ENCODE measurements at places on chromosomes 2 and 18.

- DNase-seq = no peak
Observed at GRCh38 chr2:222289278-222290160, 9.3 kb downstream of the PAX3 start.

GRCh38 chr18:55433648-55434047 is 154.3 kb downstream of the TCF4 start:
- no peak for DNase-seq

DNA sequence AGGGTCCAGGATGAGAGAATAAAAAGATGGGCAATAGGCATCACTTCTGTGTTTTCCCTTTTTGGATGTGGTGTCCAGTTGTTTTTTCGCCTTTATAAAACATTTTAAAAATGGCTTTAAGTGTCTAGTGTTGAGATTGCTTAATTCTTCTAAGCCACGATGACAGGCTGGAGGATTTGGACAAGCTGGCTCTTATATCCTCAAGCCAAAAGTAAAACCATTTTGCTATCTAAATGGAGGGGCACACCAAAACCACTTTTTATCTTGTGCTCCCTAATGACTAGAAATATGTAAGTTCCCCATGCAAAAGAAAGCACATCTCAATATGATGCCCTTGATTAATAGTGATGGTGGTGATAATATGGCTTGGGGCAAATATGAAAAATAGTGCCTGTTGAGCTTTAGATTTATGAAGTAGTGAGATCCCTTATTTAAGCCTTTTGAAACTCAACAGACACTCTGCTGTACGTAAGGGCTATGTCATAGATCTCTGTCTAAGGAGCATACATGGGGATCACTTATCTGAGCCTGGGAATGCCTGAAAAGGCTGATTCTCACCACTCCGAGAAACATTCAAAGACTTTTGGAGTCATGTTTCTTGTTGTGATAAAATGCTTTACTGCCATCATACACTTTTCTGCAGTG is 185.5 kb downstream of the KCNS3 start:
- DNase-seq = no peak

GRCh38 chr2:105907184-105907583 is 162.5 kb downstream of the NCK2 start:
- no peak for DNase-seq

DNA sequence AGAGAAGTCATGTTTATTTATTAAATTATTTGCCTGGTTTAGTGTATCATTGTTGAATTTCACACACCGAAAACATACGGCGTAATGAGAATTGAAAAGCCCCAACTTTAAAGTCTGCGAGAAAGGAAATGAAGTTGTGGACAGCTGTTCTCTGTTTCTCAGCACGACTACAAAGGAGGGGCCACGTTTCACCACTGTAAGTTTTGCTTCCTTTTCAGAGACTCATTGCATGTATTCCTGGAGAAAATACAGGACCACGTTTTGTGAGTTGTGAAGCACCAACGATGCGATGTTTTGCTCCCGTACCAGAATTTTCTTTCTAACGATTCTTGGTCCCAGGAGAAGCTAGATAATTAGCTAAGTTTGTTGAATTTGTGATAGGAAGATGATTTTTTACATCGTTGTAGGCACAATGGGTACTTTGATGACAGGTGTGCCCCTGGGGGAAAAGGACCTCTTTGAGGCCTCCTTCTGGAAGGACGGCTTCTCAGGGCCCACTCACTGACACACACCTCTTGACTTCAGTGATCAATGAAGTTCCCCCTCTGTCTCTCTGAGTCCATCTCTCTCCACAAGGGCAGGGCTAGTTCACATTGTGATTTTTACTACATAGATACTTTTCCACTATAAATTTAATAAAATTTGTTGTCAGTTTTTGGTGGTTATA is 23.7 kb upstream of the ACKR3 start:
- no peak for DNase-seq

DNA sequence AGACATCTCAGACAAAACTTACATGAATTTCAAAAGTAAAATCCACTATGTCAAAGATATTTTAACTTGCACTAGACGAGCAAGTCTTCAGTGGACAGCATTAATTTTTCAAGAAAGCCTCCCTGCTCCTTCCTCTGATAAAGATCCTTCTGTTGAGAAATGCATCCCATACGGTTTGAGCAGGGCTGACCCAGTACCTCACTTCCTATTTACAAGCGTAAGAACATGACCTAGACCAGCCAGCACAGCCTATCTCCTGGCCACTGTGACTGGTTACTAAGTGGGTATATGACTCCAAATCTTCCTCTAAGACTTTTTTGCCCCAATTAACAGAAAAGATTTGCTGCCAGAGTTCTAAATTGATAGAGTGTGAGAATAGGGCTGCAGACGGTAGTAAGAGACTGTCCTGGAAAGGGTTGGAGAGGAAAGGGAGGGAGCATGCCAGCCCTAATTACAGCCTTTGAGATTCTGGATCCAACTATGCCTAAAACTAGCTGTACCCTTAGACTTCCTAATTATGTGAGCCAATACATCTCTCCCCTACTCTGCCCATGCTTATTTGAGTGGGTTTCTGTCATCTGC is 108.4 kb downstream of the PRELID3A start:
- DNase-seq = no peak

- no peak for DNase-seq
Observed at GRCh38 chr2:203928849-203929248, 7.7 kb upstream of the ICOS start.

DNA sequence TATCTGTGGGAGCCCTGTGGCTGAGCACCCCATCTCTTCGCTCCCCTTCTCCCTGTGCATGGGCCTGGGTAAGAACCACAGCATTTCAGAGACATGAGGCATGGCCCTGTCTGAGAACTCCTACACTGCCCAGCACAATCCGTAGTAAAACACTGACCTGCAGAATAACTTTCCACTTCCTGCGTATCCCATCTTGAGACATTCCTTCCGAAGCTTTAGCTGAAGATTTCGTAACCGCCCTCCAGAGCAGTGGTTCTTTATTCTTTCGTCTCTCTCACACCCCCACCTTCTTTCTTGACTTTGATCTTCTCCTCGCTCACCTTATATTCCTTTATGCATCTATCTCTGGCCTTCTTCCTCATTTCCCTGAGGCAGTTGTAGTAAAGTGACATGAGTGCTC is 381.1 kb downstream of the HRH4 start:
- no peak for DNase-seq

DNA sequence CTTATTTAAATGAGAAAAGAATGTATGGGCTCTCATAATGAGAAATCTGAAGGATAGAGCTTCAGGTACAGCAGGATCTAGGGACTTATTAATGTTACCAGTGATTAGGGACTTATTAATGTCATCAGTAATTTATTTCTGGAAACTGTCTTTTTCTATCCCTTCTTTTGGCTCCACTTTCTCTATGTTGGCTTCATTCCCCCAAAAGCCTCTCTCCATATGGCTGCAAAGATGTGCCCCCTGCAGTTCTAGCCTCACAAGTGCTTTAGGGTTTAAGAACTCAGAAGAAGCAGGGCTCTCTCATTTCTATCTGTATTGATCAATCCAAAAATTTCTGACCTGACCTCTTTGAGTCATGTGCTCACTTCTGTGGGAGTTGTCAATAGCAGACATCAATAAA is 480.9 kb downstream of the TXNL1 start:
- no peak for DNase-seq

DNA sequence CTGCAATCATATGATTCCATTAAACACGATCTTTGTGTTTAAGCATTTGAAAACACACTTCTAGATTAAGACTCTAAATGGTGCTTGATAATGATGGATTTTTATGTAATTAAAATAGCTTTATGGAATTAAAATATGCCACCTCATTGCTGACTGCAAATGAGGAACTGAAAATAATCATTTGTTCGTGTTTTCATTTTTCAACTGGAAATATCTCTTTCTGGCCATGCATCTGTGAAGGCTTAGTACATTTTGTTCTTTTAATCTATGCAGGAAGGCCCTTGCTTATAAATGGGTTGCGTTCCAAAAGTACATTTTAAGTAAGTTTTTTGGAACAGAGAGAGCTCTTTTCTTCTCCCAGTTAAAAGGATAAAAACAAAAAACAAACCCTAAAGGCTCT is 125.5 kb downstream of the MC4R start:
- no peak for DNase-seq

DNA sequence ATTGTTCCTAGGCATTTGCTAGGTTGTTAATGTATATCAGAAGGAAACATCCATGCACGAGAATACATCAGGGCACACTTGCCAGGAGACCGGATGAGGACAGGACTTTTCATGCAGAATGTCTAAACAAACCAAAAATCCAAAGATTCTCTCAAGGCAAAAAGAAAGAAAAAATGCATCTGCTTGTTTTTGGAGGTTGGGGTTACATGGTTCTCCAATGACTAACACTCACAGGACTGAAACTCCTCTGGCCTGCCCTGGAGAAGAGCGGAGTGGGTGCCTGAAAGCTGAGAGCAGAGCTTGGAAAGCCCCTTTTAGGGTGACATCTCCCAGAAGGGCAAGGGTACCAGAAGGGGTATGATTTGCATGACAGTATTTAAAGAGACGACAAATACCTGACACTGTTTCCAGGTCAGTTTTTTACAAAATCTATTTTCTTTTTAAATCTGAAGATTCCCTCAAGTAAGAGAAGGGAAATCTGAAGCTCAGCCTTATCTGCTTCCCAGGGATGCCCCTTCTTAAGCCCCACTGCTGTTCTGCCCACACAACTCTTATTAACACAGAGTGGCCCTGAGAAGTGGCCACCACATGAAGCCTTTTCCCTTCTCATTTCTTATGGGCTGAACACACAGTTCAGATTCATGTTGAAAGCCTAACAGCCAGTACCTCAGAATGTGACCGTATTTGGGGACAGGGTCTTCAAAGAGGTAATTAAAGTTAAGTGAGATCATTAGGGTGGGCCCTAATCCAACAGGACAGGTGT is 216.4 kb downstream of the STK39 start:
- DNase-seq = no peak

- DNase-seq = no peak
Observed at GRCh38 chr18:21262979-21263378, 20.9 kb downstream of the GREB1L start.

DNA sequence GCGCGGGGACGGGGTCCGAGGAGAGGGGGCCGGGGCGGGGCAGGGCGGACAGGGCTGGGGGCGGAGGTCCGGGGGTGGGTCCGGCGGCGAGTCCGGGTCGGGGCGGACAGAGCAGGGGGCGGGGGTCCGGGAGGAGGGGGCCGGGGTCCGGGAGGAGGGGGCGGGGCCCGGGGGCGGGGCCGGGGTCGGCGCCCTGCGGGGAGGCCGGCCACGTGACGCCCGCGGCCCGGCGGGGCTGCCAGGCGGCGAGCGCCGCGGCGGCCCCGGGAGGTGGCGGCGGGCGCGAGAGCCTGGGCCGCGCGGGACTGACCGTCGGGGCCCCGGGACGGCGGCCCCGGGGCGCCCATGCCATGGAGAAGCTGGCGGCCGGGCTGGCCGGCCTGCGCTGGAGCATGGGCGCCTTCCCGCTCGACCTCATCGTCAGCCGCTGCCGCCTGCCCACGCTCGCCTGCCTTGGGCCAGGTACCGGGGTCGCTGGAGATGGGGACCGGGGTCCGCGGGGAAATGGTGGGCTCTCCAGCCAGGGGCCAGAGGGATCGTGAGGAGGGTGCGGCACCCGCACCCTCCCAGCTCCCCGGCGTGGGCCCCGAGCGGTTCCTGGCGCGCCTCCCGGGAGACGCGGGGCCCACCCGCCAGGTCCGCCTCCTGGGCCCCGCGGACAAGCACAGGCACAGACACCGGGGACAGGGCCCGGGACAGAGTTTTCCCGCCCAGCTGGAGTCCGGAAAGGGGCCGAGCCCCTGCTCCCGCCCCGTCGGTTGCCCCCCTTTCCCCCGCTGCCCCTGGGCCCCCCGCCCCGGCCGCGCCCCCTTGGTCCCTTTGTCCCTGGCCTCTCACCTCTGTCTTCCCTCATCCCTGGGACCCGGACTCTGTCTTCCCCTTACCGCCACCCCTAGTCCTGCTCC is at the start of gene GAREM2:
Gene GAREM2, plus strand, starts transcription at position 218 of the 905 bp plus-strand sequence. Its CDS starts 133 bp downstream, at position 351.
- no peak for DNase-seq

DNA sequence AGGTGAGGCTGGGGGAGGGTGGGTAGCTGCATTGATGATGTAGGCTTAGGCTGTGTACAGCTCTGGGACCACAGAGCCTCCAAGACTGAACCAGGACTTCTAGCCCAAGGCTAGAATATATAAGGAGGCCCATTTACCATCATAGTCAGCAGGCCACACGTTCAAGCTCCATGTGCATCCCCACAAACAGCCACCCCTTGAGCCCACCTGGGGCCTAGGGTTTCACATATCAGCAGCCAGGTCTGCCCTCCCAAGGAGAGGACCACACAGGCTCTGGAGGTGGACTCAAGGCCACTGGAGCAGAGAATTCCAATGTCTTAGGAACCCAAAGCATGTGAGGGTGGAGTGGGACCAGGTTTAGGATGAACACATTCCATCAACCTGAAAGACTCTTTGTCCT is 230.5 kb downstream of the TTC32 start:
- DNase-seq = no peak

DNA sequence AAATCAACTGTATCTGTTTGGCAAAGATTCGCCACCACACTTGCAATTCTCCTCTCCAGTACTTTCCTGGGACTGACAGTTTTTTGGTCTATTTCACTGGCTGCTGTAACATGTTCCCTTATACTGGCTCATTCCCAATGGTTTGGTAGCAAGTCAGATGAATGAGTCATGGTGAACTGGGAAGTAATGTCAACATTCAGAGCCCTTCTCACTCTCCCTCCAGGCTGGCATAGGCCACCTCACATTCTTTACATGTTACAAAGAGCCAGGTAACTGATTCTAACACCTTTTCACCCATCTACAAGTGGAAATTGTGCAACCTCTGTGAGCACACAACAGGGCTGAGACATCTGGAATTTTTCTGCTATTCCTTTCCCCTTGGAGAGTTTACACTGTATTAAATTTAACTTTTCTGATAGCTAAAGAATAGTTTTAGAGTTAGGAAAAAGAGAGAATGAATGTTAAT is 111.3 kb upstream of the TLK1 start:
- DNase-seq = no peak

- no peak for DNase-seq
Observed at GRCh38 chr2:212409560-212409959, 129.0 kb downstream of the ERBB4 start.

DNA sequence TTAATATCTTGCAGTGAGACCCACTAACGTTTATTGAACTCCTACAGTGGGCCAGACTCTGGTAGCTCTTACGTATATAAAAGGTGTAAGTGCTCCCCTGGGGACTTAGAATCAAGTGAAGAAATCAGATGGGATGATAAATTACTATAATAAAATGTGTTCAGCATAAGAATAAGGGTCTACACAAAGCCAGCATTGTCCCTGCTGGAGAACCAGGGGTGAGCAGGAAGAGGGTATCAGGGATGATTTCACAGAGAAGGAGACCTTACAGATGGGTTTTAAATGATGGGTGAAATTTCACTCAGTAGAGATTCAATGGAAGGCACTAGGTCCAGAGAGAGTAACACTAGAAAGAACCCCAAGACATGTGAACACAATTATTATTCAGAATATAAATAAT is 20.7 kb downstream of the NRXN1 start:
- no peak for DNase-seq

- DNase-seq = no peak
Observed at GRCh38 chr18:56312551-56313335, 325.6 kb downstream of the TXNL1 start.
